ENCODE measurements at places on chromosomes 4 and X.
A peak's percentile ranks its signal among the peaks of the same experiment; 100 is the strongest.

- DNase-seq: no peak
Observed at GRCh38 chr4:36716874-36717273, 435.5 kb downstream of the DTHD1 start.

- DNase-seq: no peak
Observed at GRCh38 chr4:4853371-4853823, 6.1 kb upstream of the MSX1 start.

DNA sequence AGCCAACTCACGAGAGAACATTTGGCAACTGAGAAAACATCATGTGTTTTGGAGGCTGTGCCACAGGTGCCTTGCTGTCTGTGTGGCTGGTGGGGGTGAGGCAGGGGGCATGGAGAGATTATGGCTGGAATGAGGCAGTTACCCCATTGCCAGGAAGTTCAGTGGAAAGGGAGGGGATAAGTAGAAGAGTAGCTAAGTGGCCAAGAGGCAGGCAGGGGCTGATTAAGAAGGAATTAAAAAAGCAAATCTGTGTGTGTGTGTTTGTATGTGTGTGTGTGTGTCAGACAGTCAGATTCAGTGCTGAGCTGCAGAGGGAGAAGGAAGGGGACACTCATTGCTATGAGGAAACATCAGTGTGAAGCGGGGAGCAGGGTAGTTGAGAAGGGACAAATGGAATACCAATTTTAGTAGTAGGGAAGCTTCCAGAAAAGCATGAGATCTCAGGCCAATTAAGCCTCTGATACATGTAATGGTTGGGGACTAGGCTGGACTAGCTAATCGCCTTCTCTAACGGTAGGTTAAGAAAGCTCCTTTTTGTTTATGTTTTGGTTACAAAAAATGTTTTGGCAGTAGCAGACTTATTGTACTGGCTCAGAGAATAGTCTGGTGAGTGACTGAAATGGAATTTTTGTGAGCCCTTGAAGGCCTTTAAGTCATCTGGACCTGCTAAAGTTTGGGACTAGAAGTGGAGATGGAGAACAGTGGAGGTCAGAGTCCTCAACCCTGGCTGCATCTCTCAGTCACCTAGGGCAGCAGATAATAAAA is 18.5 kb downstream of the TMEM164 start:
- no peak for DNase-seq

GRCh38 chr4:61619528-61619927 is 419.4 kb downstream of the ADGRL3 start:
- DNase-seq: no peak

- no peak for DNase-seq
Observed at GRCh38 chr4:95421869-95422268, 126.9 kb downstream of the UNC5C start.

DNA sequence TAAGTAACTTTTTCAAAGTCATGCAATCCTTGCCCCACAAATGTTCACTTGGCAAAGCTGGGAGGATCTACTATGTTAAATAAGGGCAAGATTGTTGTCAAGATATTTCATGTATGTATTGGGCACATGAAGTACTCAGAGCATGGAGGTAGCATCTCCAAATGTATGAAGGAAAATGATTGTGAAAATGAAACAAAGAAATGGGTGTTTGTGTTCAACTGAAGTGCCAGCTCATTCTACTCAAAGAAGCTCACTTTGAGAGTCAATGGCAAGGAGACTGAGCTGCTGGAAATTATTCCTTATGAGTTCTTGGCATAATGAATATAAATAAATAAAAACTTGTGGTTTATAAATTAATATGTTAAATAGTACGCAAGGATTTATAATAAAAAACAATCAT is 124.5 kb upstream of the ARSJ start:
- DNase-seq: no peak

DNA sequence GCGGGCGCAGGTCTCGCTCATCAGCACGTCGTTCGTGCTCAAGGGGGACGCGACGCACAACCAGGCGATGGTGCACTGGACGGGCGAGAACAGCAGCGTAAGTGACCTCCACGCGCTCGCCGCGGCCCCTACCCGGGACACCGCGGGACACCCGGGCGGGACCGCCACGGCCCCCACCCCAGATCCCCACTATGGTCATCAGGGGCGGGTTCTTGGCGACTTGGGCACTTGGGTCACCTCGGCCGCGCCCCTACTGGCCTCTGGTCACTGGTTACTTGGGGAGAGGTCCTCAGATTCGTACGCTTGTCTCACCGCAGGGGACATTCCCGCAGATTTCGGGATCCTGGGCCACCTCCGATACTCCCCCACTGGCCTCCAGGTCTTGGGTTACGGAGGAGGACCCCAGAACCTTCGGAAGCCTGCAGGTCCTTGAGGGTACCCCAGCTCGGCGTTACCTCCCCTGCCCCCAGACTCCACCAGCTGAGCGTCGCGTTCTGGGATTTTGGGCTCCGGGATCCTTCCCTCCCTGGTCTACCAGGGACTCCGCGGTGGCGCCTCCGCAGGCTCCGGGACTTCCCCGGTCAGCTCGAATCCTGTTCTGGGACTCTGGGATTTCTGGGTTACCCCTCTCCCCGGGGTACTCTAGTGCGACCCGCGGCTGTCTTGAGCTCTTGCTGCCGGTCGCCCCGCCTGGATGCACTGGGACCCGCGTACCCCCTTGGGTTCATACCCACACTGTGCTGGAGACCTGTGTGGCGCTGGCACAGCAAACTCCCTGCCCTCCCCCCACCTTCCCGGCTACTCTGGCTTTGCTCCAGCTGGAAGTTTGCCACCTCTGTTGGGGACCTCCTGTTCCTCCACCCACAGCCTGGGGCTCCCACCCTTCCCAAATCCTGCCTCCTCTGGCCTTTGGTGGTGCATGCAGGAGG is 956 bp downstream of the SORCS2 start:
- no peak for DNase-seq

- no peak for DNase-seq
Observed at GRCh38 chr4:42391355-42391664, 6.0 kb upstream of the SHISA3 start.

GRCh38 chr4:8840006-8840793 is 31.4 kb downstream of the HMX1 start:
- no peak for DNase-seq

DNA sequence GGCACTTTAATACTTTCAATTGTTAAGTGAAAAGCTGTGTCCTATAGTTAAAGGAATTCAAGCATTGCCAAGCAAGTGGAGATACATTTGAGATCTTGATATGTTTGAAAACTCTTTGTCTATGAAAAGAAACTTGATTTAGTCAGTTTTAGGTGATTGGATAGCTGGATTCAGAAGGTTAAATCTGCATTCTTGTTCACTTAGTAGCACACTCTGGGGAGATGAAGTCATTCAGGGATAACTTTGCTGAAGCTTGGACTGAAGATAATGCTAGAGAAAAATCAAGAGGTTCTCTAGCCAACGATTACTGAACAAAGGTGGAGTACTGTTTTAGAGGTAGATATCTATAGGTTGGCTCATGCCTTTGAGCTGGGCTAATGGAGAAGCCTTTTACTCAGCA is 90.6 kb downstream of the DCAF8L2 start:
- no peak for DNase-seq

DNA sequence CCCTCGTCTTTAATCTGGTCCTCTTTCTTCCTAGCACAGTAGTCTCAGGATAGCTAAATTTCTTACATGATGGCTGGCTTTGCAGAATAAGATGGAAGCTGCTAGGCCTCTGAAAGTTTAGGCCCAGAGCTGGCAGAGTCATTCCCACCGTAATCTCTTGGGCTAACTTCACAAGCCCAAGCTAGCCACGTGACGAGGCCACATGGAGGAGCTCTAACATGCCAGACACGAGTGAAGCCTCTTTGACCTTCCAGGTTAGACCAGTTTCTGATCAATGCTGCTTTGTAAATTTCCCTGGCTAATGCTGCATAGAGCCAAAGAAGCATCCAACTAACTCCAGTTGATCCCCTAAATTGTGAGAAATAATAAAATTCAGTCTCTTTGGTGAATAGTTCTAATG is 9.5 kb upstream of the CENPE start:
- DNase-seq: peak; percentile 12

GRCh38 chr4:25489253-25489797 is 112.3 kb downstream of the ANAPC4 start:
- no peak for DNase-seq

DNA sequence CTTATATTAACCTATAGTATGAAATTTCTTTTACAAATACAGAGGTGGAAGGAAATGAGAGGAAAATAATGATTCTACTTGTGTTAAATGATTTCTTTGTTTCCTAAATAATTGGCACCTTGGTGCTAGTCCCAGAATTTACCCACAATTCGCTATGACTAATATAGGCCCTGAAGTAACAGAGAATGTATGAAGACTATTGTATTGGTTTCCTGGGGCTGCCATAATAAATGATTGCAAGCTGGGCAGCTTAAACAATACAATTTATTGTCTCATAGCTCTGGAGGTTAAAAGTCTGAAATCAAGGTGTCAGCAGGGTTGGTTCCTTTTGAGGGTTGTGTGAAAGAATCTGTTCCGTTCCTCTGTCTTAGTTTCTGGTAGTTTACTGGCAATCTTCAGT is 74.8 kb upstream of the GPRIN3 start:
- DNase-seq: no peak

DNA sequence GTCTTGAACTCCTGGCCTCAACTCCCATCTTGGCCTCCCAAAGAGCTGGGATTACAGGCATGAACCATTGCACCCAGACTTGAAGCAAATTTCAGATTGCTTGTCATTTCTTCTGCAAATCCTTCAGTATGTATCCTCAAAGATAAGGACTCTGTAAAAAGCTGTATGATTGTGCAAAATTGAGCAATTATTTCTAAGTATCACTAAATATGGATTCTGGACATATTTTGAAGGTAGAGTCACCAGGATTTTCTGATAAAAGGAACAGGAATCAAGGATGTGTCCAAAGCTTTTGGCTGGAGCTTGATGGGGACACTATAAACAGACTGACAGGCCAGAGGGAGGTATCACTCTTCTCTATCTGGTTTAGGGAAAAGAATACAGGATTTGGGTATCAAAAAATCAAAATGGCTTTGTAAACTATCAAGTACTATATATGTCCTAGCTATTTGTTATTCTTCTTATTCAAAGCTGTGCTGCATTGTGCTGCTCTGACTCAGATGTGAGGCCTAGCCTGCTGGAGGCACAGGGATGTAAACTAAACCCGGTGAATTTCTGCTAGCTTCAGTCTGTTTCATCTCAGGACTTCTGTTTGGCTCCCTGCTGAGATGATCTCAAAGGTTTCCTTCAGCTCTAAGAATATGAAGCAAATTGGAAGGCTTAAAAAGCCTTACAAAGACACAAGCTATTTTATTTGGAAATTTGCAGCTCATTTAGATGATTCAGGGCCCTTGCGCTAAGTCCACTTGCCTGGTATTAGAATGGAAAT is 8.3 kb downstream of the RPS4X start:
- DNase-seq: no peak

GRCh38 chrX:18674417-18674787 is 2.5 kb upstream of the RS1 start:
- DNase-seq: no peak

GRCh38 chr4:151362404-151363164 is 37.2 kb upstream of the SH3D19 start:
- DNase-seq: peak; percentile 92

DNA sequence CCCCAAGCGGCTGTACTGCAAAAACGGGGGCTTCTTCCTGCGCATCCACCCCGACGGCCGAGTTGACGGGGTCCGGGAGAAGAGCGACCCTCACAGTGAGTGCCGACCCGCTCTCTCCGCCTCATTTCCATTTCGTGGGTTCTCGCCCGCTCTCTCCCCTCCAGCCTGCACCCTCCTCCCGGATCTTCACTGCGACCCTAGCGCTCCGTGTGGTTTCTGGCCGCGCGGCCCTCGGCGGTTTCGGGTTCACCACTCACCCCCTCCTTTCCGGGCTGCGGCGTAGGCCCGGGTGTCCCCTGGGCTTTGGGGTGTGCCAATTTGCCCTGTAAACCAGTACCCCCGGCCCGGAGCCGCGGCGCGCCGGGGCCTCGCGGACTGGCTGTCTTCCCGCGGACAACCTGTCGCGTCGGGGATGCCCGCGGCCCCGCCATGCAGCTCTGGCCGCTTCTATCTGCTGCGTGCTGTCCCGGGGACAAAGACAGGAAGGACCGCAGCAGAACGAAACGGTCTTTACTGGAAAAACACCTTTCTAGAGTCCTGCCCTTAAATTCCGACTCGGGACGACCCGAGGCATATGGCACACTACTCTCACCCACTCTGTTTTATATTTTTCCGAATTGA is 737 bp downstream of the FGF2 start:
- DNase-seq: no peak

DNA sequence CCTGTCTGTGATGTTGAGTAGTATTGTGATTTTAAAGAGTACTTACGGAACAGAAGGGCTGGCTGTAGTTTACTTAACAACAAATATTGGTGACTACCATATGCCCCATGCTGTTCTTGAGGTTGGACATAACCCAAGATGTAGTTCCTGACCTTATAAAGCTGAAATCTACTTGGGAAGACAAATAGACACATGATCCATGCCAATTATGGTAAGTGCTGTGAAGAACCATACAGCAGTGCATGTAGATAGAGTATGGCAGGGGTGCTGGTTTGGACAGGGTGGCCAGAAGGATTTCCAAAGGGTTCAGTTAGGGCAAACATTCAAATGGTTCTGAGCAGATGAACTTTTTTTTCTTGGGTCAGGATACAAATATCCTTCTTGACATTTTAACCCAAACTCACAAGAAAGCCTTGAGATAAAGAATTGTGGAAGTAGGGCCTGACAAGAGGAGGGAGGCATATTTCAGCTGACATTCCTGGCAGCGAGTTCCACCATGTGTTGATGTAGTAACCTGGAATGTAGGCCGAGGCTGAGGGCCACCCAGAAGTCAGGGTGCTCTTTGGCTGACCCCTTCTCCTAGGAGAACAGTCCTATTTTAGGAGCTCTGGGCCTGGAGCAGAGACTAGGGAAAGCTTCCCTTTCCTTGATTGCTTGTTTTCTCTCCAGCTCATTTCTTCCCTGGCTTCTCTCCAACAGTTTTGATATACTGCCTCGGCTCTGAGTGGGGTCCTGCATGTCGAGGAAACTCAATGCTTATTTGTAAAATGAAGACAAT is 74.2 kb downstream of the FREM3 start:
- DNase-seq: no peak

- DNase-seq: peak; percentile 35
Observed at GRCh38 chr4:18106620-18107019, 85.1 kb upstream of the LCORL start.

- DNase-seq: peak; percentile 7
Observed at GRCh38 chr4:163595580-163595979, 101.1 kb downstream of the TMA16 start.

GRCh38 chr4:2827874-2828751 is 15.5 kb upstream of the ADD1 start:
- DNase-seq: no peak

- DNase-seq: no peak
Observed at GRCh38 chrX:71922686-71923085, 12.0 kb downstream of the NHSL2 start.

All from hematopoietic multipotent progenitor cell treated with erythropoietin and hydrocortisone succinate and interleukin-3 and kit ligand, for 6 days (in vitro differentiated cells).